Stimulated activated CD4-positive, alpha-beta T cell treated with anti-CD3 and anti-CD28 coated beads, Interleukin-1b, Interleukin-23, amount 100 ng/mL, for 1 hour (primary cell): ENCODE measurements at places on chromosomes 7 and 10.

DNA sequence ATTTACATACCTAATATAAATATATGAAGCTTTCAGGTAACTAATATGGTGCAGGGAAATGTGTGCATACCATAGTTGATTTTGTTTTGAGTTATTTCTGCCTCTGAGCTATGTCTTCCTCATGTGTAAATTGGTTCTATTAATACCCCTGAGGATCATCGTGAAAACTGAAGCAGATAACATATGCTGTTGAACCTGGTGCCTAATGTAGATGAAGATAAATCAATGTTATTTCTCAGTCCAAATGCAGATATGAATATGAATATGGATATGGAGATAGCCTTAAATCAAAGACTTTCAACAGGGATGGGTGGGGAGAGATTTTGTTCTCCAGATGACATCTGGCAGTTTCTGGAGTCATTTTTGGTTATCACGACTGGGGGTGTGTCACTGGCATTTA lies 122.3 kb upstream of the ANKRD30A start:
- DNase-seq, result no peak

GRCh38 chr10:14736600-14737081 lies 38.1 kb downstream of the FAM107B start:
- DNase-seq, result no peak

GRCh38 chr10:89904755-89905154 lies 203.4 kb downstream of the KIF20B start:
- no peak for DNase-seq

- no peak for DNase-seq
These were observed 26.9 kb downstream of the BAG3 start for GRCh38 chr10:119677904-119678755.

DNA sequence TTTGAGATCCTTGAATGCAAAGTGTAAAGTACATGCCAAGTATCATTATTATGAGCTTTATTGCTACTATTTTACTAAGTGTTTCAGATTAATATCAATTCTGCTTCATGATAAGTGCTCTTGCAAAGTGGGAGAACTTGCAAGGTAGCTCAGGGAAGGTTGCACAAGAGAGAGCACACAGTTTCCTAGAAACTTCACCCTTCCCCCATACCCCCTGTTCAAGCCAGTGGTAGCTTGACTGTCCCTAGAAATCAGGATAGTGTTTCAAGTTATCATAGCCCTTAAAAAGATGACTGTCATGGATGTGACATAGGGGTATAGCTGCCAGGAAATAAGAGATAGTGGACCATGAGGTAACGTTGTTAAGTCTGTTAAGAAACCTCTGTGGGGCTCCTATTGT lies 251.5 kb downstream of the TRIL start:
- no peak for DNase-seq

DNA sequence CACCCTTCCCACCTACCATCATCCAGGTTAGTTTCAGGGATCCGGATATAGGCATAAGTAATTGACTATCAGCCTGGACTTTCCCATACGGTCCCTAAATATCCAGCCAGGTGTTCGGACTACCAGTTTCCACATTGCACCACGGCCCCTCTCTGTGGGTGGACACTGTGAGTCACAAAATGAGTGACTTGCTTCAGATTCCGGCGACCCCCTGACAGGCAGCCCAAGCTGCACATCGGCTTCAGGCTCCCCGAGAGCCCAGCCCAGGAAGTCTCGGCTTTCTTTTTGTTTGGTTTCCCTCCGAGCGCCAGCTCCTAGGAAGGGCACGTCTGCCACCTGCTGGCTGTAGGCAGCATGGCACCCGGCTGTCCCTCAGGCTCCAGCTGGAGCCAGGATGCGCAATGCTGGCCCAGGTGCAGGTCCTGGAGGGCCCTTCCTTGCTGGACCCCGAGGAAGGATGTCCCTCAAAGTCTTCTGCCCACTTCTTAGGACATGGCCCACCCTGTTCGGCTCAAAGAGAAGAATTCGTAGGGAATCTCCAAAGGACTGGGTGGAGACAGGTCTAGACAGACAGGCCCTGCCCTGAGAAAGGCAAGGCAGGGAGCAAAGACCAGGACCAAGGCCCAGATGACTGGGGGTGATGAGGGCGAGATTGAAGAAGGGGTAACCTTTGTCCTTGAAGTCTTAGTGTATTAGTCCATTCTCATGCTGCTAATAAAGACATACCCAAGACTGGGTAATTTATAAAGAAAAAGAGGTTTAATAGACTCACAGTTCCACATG lies 10.6 kb downstream of the HABP2 start:
- peak; percentile 45 for DNase-seq

DNA sequence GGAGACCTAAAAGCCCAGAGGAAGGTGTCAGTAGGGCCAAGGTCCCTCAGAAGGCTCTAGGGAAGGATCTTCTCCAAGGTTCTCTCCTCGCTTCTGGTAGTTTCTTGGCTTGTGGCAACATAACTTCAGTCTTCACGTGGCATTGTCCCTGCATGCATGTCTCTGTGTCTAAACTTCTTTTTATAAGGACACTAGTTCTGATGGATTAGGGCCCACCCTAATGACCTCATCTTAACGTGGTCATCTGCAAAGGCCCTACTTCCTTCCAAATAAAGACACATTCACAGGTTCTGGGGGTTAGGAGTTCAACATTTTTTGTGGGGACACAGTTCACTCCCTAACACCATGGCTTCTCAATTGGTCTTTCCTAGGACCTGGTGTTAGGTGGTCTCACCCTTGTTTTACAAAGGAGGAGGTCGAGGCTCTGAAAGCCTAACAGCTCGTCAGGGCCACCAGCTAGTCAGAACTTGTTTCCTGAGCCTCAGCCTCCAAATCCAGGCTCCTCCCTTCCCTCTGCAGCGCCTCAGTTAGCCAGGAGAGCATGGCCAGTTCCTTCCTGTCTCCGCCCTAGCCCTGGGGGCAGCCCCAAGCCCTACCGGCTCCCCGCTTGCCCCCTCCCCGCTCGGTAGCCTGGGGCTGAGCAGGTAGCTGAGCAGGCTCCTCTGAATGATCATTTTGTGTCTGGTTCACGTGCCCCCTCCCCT lies 109.7 kb upstream of the PPIF start:
- DNase-seq, result no peak

DNA sequence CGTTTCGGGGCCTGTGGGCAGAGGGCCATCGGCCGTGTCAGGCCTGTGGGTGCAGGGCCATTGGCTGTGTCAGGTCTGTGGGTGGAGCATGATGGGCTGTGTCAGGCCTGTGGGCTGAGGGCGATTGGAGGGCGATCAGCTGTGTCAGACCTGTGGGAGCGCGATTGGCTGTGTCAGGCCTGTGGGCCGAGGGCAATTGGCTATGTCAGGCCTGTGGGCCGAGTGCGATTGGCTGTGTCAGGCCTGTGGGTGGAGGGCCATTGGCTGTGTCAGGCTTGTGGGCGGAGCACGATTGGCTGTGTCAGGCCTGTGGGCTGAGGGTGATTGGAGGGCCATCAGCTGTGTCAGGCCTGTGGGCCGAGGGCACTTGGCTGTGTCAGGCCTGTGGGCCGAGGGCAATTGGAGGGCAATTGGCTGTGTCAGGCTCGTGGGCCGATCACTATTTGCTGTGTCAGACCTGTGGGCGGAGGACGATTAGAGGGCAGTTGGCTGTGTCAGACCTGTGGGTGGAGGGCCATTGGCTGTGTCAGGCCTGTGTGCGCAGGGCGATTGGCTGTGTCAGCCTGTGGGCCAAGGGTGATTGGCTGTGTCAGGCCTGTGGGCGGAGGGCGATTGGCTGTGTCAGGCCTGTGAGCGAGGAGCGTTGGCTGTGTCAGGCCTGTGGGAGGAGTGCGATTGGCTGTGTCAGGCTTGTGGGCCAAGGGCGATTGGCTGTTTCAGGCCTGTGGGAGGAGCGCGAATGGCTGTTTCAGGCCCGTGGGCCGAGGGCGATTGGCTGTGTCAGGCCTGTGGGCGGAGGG lies 54.1 kb downstream of the DYNC2I1 start:
- DNase-seq, result no peak

- no peak for DNase-seq
These were observed 606.4 kb downstream of the TNS3 start for GRCh38 chr7:46975493-46975892.

DNA sequence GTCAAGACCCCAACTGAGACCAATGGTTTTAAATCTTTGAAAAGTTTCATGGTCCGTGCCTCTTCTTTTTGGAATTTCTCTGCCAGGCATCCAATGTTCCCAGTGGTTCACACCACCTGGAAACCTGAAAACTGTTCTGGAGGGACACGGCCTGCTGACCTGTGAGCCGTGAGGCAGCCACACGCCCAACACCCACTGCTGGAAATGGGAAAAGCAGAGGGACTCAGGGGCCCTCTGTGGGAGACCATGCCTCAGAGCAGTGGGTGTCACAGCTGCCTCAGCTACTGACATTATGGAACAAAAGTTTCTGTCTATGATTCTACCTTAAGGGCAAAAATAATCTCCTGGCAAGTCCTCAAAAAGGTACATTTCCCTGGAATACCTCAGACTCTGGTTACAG lies 70.4 kb upstream of the VIPR2 start:
- DNase-seq, result no peak

- no peak for DNase-seq
These were observed 105.6 kb upstream of the NRBF2 start for GRCh38 chr10:63027531-63027930.

DNA sequence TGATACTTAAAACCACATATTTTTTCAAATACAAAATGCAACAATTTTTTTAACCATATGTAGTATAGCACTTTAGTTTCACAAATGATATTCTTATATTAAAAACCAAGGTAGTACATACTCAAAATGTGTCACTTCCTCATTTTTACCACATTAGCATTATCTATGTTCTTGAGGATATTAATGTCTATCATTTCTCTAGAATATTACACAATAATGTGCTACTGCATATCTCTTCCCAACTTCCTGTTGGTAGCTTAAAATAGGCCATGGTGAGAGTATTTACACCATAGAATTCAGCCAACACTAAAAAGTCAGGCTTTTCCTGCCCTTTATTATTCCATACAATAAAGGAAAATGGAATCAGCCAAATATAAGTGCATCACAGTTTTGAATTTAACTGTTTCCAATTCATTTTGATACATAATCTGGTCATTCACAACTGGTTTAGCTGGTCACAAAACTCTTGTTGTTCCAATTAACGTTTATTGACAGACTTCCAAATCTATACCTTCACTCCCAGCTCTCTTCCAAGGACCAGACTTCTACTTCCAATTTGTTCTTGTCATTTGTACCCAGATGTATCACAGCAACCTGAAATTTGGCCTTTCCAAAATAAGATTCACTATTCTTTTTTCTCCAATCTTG lies 20.0 kb upstream of the LRRC17 start:
- DNase-seq, result no peak

GRCh38 chr7:26856176-26856985 lies 8.0 kb downstream of the SKAP2 start:
- no peak for DNase-seq

- DNase-seq, result no peak
These were observed 244.4 kb downstream of the RPS24 start for GRCh38 chr10:78278058-78278404.

DNA sequence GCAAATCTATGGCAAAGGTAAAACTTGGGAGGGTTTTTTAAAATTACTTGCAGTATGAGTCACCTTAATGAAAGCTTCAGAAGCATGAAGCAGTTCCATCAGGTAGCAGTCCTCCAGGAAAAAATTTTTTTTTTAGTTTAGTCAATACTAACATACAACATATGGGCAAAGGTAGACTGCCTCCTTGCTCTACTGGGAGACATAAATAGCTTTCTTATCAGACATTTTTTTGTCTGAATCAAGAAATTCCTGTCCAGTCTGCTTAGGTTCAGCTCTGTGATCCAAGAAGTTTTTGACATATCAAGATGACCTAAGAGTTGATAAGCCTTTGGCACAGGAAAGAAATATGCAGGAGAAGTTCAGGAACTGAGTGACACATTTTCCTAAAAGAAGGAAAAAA lies 171.5 kb upstream of the TCF7L2 start:
- DNase-seq, result no peak

DNA sequence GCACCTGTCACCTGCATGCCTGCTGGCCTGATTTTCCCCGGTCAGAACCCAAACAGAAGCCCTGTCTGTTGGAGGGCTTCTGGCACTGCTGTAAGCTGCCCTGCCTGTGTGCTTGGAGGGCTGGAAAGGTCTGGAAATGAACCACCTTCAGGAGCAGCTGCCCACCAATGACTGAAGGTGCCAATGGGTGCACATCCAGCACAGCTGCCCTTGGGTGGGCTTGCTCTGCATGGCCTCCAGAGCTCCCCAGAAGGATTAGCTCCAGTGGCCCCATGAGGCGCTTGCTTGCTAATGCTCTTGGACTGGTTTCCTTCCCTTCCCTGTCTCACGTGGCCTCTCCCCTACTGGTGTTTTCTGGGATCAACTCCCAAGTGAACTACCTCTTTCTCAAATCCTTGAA lies 43.2 kb downstream of the WDFY4 start:
- DNase-seq, result no peak

DNA sequence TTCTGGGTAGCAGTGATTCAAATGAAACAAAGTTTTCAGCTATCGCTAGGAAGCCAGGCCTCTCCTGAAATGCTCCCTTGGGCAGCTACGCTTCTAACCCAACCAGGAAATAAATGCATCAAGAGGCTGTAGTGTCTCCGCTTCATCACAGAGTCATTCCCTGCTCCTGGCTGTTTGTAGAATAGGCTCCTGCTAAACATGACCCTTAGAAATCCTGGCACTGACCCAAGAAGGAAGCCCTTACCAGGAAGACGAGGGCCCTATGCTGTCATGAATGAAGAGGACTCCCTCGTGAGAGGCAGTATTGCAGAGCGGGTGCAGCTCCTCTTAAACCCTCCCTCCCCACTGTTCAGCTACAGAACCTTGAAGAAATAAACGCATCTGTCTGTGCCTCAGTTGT lies 48.3 kb downstream of the NOD1 start:
- DNase-seq, result no peak

GRCh38 chr7:96962221-96962885 lies 43.0 kb upstream of the DLX6 start:
- no peak for DNase-seq

DNA sequence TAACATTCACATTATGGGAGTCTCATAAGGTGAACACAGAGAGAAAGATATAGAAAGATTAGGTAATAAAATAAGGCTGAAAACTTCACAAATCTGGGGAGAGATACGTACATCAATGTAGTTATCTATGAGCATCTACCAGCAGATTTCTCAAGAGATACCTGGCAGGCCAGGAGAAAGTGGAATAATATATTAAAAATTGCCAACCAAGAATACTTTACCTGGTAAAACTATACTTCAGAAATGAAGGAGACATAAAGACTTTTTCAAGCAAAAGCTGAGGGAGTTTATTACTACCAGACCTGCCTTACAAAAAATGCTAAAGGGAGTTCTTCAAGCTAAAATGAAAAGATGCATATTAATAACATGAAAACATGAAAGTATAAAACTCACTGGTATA lies 78.8 kb upstream of the COMTD1 start:
- DNase-seq, result no peak

- DNase-seq, result no peak
These were observed 154.4 kb upstream of the NPY start for GRCh38 chr7:24129597-24129996.

- no peak for DNase-seq
These were observed 7.3 kb downstream of the TSPAN15 start for GRCh38 chr10:69458430-69459100.

DNA sequence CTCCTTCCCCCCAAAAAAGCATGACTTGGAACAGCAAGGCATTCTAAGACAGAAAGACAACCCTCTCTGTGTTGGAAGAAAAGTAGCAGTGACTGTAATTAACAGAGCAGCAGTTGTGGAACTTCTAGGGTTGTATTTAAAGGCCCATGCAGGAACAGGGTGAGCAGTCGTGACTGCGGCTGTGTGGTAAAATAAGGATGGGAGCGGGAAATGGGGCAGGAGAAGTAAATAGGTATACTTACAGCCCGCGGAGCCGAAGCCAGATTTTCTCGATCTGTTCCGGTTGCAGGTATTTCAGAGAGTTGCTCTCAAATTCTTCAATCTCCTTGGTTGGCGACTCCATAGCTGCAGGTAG lies 179 bp downstream of the PDE1C start:
- no peak for DNase-seq
